ENCODE measurements at places on chromosomes 16 and 17.
A peak's percentile ranks its signal among the peaks of the same experiment; 100 is the strongest.

- no peak for DNase-seq
Observed at GRCh38 chr17:58170622-58171021, 3.8 kb downstream of the OR4D2 start.

DNA sequence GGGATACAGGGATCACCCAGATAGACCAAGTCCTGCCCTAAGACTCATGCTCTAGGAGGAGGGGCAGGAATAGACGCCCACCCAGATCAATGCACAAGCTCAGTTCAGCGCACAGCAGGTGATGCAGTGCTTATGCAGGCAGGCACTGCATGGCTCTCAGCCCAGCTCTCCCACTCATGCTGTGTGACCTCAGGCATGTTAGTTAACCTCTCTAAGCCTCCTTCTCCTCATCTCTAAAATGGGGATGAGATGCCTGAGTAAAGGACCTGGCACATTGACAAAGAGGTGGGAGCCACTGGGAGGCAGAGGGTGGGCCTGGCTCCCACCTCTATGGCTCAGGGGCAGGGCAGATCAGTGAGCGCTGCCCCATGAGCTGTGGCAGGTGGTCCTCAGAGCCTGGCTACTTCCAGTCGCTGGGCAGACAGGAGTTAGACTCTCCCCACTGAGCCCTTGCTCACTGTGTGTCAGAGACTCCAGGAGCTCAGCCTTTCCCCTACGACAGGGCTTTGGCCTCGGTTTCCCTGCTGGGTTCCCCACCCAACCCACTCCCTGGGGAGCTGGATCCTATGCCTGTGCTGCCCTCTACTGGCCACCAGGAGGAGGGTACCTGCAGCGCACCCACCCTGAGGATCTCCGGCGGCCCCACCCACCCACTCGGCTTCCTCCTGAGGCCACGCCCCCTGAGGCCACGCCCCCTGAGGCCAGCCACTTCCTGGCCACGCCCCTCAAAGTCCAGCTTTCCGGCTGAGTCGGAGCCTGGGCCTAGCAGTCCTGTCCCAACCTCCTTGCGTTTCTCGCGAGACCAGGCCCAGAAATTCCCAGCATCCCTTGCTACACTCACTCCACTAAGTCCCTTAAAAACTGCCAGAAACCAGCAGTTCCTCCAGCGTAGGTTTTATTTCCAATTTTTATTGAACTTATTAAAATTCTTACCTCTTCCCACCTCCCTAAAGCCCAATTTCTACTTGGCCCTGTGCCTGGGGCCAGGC, 196.1 kb downstream of the GSG1L start:
- DNase-seq = peak; percentile 81

- DNase-seq = no peak
Observed at GRCh38 chr17:901964-902363, 77.6 kb downstream of the NXN start.

DNA sequence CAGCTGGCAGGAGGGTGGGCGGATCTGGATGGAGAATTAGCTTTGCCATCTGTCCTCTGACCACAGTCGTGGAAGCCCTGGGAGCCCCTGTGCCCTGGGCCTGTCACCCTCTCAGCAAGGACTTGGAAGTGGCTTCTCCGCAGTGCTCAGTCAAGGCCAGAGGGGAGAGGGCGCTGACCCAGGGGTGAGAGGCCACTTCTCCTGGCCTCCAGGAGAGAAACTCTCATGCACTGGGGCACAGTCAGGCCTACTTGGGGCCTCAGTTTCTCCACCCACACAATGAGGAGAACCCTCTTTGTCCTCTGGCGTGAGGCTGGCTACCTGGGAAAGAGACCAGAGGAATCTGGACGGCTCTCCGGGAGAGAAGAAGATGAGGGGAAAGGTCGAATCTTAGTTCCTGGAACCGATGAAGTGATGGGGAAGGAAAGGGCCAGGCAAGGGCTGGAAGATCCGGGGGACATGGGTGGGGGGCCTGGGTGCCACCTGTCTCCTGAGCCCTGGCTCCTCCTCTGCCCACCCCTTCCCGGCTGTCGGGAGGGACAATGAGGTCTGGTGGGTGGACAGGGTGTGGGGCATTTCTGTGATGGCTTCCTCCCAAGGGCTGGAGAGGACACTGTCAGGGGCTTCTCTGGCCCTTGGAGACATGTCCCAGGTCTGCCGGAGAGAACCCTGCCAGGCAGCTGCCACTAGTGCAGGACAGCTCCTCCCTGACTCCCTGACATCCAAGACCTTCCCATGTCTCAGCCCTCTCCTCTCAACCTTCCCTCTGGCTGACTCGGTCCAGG, 9.0 kb upstream of the ARHGAP27 start:
- no peak for DNase-seq

DNA sequence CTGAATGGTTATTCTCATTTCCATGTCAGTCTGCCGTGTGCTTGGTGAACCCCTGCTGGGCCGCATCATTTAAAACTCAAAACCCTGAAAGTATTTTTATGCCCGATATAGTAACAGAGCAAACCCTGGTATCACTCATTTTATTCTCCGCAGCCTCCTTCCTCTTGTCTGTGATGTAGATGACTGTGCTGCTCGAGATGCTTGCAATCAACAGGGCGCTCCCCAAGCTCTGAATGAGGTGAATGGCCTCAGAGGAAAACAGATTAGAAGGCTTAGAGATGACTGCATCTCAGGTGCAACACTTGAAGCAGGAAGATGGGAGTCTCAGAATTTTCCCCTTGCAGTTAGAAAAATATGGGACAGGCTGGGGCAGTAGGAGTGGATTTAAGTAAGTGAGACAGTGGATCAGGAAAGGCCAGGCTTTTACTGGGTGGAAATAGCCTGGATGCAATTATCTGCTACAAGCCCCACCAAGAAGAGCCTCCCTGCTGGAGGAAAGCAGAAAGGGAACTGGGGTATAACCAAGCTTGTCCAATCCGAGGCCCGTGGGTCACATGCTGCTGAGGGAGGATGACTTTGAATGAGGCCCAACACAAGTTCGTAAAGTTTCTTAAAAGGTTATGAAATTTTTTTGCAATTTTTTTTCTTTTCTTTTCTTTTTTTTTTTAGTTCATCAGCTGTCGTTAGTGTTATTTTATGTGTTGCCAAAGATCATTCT, 166.9 kb downstream of the CDH13 start:
- DNase-seq = peak; percentile 9

DNA sequence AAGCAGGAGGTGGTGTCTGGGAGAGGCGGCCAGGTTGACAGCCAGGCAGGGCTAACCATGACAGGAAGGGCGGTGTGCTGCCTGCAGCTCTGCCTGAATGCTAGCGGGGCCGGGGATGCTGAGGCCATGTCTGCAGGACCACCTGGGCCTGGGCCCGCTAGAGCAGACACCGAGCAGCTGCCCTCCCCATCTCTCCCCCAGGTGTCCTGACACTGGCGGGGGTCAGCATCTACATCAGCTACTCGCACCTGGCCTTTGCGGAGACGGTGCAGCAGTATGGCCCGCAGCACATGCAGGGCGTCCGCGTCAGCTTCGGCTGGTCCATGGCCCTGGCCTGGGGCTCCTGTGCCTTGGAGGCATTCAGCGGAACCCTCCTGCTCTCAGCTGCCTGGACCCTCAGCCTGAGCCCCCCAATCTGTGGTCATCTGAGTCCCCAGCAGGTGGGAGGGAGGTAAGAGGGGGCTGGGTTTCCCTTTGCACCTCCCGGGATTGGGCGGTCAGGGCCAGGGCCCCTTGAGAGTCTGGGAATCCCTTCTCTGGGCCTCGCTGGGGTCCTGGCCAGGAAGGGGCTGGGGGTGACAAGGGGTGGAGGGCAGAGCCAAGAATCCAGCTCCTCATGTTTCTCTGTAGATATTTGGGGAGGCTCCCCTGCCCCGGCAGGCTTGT, 7.5 kb downstream of the TMEM235 start:
- DNase-seq = no peak

DNA sequence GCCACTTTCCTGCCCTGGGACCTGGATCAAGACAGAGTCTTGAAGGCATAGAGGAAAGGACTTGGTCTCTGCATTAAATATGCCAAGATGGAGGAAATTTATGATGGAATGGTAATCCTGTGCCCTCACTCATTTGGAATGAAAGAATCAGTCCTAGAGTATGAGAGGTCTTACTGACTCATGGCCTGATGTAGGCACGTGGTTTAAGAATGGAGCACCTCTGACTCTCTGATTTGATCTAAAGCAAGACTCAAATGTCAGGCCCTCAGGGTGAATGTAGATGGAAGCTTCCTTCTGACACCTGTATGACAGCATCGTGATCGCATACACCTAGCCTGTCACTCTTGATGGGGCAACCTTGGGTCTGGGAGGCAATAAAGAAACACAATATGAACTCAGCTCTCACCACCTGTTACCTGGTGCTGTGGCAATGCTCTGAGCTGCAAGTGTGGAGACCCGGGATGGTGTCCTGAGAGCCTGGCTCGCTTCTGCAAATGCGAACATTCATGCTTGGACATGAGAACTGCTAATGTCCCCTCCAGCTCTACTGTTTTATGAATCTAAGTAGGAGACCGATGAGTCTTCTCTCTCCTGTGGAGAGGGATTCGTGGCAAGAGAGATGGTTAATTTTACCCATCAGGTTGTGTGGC, 229.9 kb downstream of the ABCC12 start:
- peak; percentile 14 for DNase-seq

GRCh38 chr17:7133424-7133823, 18.8 kb upstream of the ASGR2 start:
- no peak for DNase-seq

DNA sequence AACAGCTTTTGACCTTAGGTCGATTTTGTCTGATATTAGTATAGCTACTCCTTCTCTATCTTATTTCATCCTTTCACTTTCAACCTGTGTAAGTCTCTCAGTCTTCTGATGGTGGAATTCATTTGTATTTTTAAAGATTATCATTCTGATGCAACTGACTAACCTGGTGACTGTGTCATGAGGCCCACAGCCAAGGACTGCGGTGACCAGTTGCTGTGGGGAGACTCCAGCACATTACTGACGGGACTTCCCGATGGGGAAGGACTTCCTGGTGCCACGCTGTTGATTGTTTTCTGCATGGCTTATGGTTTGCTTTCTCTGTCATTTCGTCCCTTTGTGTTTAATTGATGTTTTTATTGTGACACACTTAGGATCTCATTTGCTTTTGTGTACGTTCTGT, 34.2 kb downstream of the RMI2 start:
- DNase-seq = peak; percentile 37

DNA sequence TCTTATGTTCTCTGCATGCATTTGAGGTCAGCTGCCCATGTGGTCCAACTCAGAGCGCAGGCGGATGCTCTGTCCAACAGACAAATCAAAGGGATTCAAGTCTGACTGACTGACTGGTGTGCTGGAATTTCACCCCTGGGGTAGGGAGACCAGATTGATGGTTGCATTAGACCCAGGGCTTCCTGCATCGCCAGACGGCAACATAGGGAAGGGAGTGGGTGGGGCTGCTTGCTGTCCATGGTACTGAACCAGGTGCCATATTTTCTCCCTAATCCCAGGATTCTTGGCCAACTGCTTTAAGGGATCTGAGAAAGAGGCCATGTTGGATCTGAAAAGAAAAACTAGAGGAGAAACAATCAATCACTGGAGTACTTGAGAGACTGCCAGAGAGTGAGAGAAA, 332.0 kb downstream of the XYLT1 start:
- no peak for DNase-seq

- DNase-seq = no peak
Observed at GRCh38 chr16:48137822-48138221, 18.0 kb downstream of the ABCC12 start.

DNA sequence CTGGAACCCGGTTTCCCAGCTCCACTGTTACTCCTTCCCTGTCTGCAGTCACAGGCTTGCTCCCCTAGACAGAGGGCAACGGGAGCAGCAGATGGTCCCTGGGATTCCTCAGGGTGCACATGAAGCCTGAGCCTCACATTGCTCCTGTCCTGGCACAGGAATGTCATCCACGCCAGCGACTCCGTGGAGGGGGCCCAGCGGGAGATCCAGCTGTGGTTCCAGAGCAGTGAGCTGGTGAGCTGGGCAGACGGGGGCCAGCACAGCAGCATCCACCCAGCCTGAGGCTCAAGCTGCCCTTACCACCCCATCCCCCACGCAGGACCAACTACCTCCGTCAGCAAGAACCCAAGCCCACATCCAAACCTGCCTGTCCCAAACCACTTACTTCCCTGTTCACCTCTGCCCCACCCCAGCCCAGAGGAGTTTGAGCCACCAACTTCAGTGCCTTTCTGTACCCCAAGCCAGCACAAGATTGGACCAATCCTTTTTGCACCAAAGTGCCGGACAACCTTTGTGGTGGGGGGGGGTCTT, 1.6 kb upstream of the DECR2 start:
- no peak for DNase-seq

GRCh38 chr16:49158029-49158642, 123.5 kb downstream of the CBLN1 start:
- peak; percentile 8 for DNase-seq

- DNase-seq = no peak
Observed at GRCh38 chr16:26889740-26890139, 177.0 kb upstream of the C16orf82 start.

DNA sequence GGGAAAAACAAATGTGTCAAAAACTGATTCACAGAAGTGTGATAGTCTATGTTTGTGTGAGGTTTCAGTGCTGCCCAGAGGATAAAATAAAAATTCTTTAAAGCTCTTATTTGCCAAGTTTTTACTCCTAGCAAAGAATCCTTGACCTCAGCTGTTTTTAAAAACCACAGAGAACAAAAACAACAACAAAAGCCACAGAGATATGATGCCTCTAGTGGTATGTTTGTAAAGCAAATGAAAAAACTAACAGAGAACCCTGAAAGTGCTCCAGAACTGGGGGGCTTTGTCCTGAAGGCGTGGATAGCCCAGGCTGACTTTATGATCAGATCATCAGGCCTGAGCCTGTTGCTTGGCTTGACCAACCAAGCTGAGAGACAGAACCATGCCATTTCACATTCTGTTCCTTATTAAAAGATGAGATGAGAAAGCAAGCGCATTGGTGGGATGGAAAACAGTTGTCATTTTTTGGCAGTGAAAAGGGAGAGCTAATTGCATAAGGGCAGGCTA, 411.0 kb downstream of the CPPED1 start:
- DNase-seq = no peak

- DNase-seq = no peak
Observed at GRCh38 chr16:89354325-89354724, 136.0 kb downstream of the ANKRD11 start.

- peak; percentile 73 for DNase-seq
Observed at GRCh38 chr16:10957771-10958482, 13.6 kb downstream of the CLEC16A start.

- no peak for DNase-seq
Observed at GRCh38 chr16:57997528-57998265, 2.8 kb downstream of the ZNF319 start.

DNA sequence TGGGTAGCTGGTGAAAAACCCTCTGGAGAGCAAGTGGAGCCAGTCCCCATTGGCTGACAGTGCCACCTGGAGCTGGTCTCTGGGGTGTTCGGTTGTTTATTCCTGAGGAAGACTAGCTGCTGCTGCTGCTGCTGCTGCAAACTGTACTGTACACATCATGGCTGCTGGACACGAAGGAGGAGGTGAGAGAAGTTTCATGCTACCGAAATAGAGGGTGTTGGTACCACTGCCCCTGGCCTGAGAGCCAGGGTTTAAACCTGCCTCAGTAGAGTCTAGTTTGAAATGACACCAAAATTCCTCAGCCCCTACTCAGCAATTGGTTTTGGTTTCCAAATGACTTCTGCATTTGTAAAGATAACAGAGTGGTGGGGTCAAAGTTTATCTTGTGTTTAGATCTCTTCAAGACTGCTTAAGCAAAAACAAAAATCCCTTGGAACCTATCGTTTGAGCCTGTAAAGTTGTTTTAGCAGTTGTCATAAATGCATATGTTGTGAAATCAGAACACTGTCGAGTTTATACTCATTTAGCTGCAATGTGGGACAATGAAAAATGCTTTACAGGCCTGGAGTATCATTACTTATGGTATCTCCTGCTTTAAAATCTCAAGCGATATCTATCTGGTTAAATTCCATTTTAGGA, 40.8 kb downstream of the CYB5B start:
- DNase-seq = peak; percentile 81
